ENCODE measurements at places on chromosomes 16 and 17.
A peak's percentile ranks its signal among the peaks of the same experiment; 100 is the strongest.

DNA sequence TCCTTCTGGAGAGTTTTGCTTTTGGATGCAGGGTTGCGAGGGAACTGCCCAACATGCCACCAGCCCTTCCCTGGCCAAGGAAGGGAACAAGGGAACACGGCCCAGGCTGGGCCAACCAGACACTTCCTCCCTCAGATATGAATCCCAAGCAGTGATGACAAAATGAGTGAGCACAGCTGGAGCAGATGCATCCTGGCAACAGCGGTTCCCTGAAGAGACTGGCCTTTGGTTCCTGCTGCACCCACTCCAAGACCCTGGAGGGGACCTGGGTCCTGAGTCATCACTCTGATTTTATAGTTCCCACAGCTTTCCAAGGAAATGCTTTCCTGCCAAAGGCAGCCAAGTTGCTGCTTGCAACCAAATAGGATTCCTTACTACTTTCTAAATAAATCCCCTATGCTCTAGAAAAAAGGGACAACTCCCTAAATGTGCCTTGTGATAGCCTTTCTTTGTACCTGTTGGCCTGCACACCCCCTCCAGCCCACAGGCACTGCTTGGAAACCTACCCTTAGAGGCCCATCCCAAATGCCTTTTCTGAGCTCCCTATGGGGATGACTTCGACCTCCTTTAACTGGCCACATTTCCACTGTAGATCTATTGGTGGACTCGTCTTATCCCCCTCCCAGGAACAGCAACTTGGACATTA lies 5.3 kb downstream of the ST3GAL2 start:
- DNase-seq = no peak

DNA sequence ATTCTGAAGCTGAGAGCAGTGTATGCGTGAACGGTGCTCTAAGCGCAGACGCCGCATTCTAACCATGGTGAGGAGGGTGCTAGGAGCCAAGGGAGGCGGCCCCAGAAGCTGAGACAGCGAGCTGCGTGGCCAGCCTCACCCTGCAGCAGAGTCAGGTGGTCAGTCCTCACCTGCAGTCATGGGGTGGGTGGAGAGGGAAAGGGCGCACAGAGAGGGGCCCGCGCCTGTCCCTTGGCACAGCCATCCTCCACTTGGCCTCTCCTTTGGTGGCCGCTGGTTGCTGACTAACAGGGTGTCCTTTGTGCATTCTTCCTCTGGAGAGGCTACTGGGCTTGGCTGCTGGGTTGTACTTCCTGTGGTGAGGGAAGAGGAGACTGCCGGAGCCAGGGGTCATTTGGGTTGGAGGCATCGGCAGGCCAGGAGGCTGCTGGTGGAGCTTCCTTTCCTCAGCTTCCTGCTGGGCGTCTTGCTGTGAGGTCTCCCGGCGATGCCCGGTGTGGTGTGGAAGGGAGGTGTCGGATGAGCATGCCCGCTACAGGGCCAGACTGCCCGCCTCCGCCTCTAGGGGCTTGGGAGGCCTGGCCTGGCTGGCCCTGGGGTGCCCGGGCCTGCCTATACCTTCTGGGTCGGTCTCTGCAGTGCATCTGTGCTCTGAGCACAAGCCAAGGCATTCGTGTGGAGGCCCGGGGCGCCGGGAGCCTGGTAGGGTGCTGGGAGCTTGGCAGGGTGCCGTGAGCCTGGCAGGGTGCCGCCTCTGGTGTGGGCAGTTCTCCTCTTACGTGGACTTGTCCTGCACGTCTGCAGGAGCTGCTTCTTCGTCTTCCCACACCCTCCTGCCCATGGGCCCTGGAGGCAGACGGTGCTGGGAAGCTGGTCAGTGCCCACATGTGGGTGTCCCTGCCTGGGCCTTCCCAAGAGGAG lies 17.4 kb downstream of the RNF213 start:
- no peak for DNase-seq

DNA sequence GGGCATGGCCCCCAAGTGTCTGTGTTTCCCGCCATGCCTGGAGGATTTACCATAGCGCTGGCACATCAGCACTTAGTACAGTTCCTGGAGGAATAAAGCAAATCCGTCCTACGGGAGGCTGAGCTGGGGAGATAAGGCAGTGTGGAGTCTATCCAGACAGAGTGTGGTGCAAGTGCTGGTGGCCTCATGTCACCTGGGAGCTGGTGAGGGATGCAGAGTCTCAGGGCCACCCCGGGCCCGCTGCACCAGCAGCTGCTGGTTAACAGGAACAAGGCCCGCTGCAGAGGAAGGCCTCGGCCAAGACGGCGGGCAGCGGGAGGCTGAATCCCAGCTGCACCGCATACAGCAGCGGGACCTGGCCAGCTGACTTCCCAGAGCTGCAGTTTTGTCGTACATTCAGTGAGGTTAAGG lies 57.3 kb upstream of the CDC42EP4 start:
- DNase-seq = no peak

GRCh38 chr16:85062323-85062722 lies 34.7 kb downstream of the KIAA0513 start:
- no peak for DNase-seq

- peak; percentile 50 for DNase-seq
Observed at GRCh38 chr16:56667581-56668571, at the start of gene MT1G. MT1G (minus strand) TSS chr16:56668065; CDS start chr16:56667993, 72 bp downstream.

Measured in H9 (cell line).